ENCODE measurements at places on chromosomes 4 and X. TPM values are rescaled to one million over a fixed set of nuclear protein-coding genes. Genes with fewer than 3 reads are reported as not detected.

The IL2 gene
- 0.85 TPM for total RNA-seq

The REPS2 gene
- total RNA-seq: 3.3 TPM

The CXCL10 gene
- not detected for total RNA-seq

The IL21 gene
- 0.77 TPM for total RNA-seq

The ABCG2 gene
- 0.13 TPM for total RNA-seq

The NPY5R gene
- total RNA-seq: not detected

The POLN gene
- total RNA-seq: 3.9 TPM

The NUDT11 gene
- total RNA-seq: 0.44 TPM

The UGT2B17 gene
- not detected for total RNA-seq

The GAR1 gene
- 9.3 TPM for total RNA-seq

The GAGE12J gene
- total RNA-seq: not detected

The HSD17B13 gene
- 0.20 TPM for total RNA-seq

The CNGA1 gene
- not detected for total RNA-seq

The PDS5A gene
- total RNA-seq: 102 TPM

The UGT8 gene
- total RNA-seq: 0.50 TPM

The XKRX gene
- total RNA-seq: 0.30 TPM

The HTN1 gene
- not detected for total RNA-seq

The SOX3 gene
- total RNA-seq: not detected

The GPRASP3 gene
- total RNA-seq: 1.9 TPM

The GYPA gene
- not detected for total RNA-seq

The RASL11B gene
- not detected for total RNA-seq

The CLNK gene
- total RNA-seq: 0.39 TPM

The HELT gene
- total RNA-seq: not detected

The LANCL3 gene
- 3.9 TPM for total RNA-seq

The VCX3B gene
- not detected for total RNA-seq

The XAGE1A gene
- total RNA-seq: not detected

The SOWAHD gene
- total RNA-seq: not detected

The TMEM31 gene
- total RNA-seq: not detected
